Smooth muscle cell of bladder (primary cell): ENCODE measurements at places on chromosomes 11 and 22. TPM values are rescaled to one million over a fixed set of nuclear protein-coding genes. Genes with fewer than 3 reads are reported as not detected.

The RAC2 gene
- total RNA-seq: 2.4 and 2.8 TPM in 2 replicates

The OTOG gene
- total RNA-seq: not detected in 2 replicates

The PRR33 gene
- not detected in 2 replicates for total RNA-seq

The OR5B21 gene
- total RNA-seq: 0.14 TPM in 1 of 2 replicates, not detected in the other

The SAA4 gene
- not detected in 2 replicates for total RNA-seq

The SMC1B gene
- total RNA-seq: not detected in 2 replicates

The NCAM1 gene
- 0.14 and 0.28 TPM in 2 replicates for total RNA-seq

The TMEM191B gene
- 0.65 and 0.85 TPM in 2 replicates for total RNA-seq

The TCN1 gene
- total RNA-seq: not detected in 2 replicates

The LDHAL6A gene
- not detected in 2 replicates for total RNA-seq

The OR52I1 gene
- not detected in 2 replicates for total RNA-seq

The RFPL1 gene
- total RNA-seq: not detected in 2 replicates

The GALNT18 gene
- total RNA-seq: 3.1 and 3.7 TPM in 2 replicates

The EFCAB6 gene
- total RNA-seq: 2.0 and 2.1 TPM in 2 replicates

The NPAT gene
- total RNA-seq: 7.7 and 8.1 TPM in 2 replicates

The OR51S1 gene
- not detected in 2 replicates for total RNA-seq

The KRTAP5-1 gene
- total RNA-seq: not detected in 2 replicates

The MMP1 gene
- 88.8 and 655 TPM in 2 replicates for total RNA-seq

The MS4A3 gene
- total RNA-seq: not detected in 2 replicates

The MADD gene
- total RNA-seq: 9.2 and 12.0 TPM in 2 replicates

The OR52E1 gene
- not detected in 2 replicates for total RNA-seq

The TSPO gene
- total RNA-seq: 212 and 239 TPM in 2 replicates

The POU2AF3 gene
- 0.14 TPM in 1 of 2 replicates, not detected in the other for total RNA-seq

The NXPE4 gene
- not detected in 2 replicates for total RNA-seq

The C11orf42 gene
- not detected in 2 replicates for total RNA-seq

The TSPAN32 gene
- under 0.01 TPM in 2 replicates for total RNA-seq

The MOV10L1 gene
- 8.6 and 14.8 TPM in 2 replicates for total RNA-seq

The ACAT1 gene
- total RNA-seq: 88.1 and 101 TPM in 2 replicates

The CARD18 gene
- not detected in 2 replicates for total RNA-seq

The IL18 gene
- total RNA-seq: 5.8 and 9.2 TPM in 2 replicates

The JOSD1 gene
- 39.8 and 40.2 TPM in 2 replicates for total RNA-seq

The MS4A6A gene
- not detected in 2 replicates for total RNA-seq

The LINC01488 gene
- not detected in 2 replicates for total RNA-seq
